ENCODE measurements at places on chromosomes 2 and 18.

- no peak for DNase-seq
Observed at GRCh38 chr2:105496271-105496670, 97.4 kb upstream of the FHL2 start.

DNA sequence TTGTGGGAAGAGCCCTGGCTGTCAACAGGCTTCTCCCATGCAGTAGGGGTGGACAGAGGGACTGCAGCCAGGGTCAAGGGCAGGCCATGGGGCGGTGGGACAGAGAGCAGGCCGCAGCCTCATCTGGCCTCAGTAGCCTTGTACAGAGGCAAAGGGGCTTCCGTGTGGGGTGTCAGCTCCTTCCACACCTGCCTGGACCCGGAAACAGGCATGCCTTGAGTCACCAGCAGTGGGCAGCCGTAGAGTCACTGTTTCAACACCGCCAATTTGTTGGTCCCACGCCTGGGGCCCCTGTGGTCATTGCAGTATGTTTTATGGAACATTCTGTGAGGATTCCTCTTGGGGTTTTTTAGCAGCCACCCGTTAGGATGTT, 173.0 kb downstream of the SMAD7 start:
- no peak for DNase-seq

DNA sequence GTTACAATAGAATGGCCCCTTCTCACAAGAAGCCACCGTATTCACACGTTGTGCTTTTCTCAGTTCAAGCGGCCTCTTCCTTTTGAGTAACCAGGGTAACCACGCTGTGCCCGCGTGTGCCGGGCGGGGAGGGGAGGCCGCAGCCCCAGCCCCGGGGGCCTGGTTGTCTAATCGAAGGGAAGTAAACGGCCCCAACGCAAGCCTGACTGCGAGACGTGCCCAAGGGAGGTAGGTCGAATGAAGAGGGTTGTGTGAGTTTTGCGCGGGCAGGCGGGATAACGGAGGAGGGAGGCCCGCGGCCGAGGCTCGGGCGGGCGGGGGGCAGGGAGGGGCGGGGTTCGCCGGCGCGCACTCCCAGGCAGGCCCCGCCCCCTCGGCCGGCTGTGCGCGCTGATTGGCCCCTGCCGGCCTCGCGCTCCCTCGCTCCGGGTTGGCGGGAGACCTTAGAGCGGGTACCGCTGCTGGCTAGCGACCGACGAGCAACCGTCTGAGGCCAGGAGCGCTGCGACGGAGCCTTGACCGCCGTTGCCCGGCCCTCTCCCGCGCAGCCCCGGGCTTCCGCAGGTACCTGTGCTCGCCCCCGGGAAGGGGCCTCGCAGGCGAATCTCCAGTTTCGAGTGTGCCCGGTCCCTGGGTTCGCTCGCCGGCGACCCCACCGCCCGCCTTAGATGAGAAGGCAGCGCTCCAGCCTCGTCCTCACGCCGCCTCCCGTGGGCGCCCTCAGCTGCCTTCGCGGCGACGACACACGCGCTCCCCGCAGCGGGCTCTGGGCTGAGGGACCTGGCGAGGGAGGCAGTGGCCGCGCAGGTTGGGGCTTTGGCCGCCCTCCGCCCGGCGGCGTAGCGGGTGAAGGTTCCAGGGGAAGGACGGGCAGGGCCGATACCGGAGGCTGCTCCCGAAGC, at the start of gene SPDYA:
Gene SPDYA (plus strand): TSS at position 451 of the 902 bp plus-strand sequence. CDS start 5,181 bp downstream, outside the sequence.
- peak; percentile 22 for DNase-seq

- no peak for DNase-seq
Observed at GRCh38 chr2:63614983-63615945, 26.5 kb downstream of the MDH1 start.

GRCh38 chr18:36350839-36351469, 53.4 kb downstream of the FHOD3 start:
- DNase-seq = no peak

DNA sequence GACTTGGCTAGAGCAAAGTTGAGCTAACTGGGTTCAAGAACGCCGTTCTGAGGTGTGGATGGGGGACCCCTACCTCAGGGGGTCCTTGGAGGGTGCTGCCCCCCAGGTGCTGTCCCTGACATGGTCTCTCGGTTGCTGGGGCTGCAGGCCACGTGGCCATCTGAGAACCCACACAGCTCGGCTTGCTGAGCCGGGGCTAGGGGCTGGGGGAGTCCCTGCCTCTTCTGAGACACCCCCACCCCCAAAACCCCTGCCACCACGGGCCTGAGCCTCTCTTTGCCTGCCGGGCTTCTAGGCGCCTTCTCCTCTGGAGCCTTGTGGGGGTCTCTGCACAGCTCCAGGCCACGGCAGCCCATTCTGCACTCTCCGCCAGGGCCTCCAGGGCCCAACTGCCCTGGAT, 52.0 kb upstream of the LAMA1 start:
- no peak for DNase-seq

GRCh38 chr2:210519594-210519993, 36.8 kb upstream of the CPS1 start:
- DNase-seq = no peak

DNA sequence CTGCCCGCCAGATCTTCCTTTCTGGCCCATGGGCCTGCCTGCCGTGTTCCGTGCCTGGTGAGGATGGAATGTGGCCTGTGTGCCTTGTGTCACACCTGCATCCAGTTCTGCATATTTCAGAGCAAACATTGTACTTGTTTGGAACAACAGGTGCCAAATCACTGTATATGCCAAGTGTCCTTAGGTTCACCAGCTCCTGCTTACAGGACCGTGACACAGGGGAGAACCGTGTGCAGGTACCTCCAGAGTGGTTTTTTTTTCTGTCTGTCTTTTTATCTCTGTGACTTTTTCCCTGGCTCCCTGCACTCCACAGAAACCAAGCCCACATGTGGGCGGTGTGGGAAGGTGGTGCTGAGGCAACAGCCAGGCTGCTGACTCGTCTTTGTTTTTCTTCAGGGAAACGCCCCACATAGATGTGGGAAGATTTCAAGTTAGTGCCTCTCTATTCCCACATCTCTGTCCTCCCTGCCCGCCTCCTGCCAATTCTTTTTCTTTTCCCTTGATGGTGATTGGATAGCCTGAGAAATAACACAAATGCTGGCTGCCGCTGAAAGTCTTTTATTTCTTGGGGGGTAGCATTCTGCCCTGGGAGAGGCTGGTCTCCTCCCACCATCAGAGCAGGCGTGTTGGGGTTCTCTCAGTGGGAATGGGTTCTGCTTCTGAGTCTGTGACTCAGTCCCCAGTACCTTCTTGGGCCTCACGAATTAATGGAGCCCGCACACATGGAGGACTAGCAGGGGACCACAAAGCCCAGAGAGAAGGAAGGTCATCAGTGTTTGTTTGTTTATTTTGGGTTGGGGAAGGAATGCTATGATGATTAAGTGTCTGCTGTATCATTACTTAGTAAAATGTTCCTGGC, 21.4 kb downstream of the GRHL1 start:
- DNase-seq = no peak

DNA sequence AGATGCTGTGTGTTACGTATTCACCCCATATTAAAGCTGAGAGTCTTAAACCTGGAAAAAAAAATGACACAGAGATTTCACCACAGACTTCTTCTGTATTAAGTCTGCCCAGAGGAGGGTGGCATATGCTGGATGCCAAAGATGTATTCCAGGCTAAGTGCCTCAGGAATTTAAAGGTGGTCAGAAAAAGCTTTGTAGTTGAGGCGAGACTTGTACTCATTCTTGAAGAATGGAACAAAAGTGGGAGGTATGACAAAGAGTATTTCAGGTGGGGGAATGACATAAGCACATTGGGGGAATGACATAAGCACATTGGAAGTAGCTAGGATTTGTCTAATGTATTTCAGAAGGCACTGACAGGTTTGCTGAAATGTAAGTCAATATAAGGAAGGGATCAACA, 98.6 kb downstream of the BABAM2 start:
- DNase-seq = no peak

GRCh38 chr2:241739651-241740050, 5.2 kb downstream of the D2HGDH start:
- no peak for DNase-seq

DNA sequence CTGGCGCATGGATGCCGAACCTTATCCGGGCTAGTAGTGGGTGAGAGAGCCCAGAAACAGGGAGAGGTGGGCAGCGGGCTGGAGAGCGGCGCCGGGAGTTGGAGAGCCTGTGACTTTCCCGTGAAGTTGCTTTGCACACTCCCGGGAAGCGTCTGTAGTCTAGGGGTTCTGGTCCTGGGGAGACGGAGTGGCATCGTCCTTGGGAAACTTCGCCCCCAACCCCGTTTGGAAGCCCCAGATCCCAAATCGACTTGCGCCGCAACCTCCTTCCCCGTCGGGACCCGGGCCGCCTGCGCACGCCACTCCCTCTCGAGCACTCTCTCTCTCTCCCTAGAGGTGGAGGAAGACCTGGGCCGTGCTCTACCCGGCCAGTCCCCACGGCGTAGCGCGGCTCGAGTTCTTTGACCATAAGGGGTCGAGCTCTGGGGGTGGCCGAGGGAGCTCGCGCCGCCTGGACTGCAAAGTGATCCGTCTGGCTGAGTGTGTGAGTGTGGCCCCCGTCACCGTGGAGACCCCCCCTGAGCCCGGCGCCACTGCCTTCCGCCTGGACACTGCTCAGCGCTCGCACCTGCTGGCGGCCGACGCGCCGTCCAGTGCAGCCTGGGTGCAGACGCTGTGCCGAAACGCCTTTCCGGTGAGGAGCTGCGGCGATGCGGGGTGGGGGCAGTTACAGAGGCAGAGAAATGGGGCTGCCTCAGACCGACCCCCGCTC, 456 bp downstream of the DOK1 start:
- DNase-seq = no peak

DNA sequence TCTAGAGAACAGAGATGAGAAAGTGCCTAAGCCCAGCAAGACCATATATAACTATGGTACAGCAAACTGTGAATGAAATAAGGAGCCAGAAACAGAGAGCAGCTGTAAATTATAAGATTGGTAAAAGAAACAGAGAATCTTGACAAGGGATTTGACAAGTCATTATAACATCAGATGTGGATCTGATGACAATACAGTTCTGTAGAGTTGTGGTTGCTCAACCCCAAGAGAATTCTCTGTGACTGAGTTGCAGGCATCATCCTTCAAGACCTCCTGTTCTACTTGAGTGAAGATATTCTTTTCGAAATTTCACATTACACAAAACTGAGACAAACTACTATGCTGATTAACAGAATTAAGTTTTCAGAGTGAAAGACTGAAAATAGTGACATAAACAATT, 343.1 kb upstream of the SLC39A10 start:
- no peak for DNase-seq

- DNase-seq = no peak
Observed at GRCh38 chr2:115303-115702, 69.0 kb upstream of the FAM110C start.

DNA sequence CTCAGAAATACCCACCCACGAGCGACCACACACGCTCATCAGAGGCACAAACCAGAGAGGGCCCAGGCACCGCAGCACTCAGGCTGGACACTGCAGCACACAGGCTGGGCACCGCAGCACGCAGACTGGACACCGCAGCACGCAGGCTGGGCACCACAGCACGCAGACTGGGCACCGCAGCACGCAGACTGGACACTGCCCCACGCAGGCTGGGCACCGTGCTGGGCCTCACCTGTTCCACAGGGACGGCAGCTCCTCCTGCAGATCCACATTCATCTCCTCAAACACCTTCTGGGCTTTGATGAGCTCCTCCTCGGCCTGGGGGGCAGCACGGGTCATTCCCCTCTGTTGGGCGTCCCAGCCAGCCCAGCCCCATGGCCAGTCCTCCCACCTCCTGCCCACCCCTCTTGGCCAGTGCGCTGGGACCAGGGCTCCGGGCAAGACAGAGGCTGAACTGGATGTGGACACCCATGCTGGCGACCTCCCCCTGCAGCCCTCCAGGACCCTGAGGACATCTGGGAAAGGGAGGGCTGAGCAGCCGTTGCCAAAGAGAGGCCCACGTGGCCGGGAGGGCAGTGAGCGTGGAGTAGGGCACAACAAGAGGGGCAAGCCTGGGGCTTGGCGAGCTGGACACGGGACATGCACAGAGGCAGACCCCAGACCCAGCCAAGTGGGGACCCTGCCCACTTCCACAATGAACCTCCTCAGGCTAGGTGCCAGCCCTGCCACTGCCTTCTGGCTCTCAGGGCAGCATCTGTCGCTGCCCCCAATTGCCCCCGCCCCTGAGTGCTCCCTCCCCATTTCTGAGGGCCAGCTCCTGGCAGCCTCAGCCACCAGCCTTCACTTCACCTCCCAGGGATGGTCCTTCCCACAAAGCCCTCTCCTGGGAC, 43.0 kb downstream of the BIN1 start:
- DNase-seq = no peak

DNA sequence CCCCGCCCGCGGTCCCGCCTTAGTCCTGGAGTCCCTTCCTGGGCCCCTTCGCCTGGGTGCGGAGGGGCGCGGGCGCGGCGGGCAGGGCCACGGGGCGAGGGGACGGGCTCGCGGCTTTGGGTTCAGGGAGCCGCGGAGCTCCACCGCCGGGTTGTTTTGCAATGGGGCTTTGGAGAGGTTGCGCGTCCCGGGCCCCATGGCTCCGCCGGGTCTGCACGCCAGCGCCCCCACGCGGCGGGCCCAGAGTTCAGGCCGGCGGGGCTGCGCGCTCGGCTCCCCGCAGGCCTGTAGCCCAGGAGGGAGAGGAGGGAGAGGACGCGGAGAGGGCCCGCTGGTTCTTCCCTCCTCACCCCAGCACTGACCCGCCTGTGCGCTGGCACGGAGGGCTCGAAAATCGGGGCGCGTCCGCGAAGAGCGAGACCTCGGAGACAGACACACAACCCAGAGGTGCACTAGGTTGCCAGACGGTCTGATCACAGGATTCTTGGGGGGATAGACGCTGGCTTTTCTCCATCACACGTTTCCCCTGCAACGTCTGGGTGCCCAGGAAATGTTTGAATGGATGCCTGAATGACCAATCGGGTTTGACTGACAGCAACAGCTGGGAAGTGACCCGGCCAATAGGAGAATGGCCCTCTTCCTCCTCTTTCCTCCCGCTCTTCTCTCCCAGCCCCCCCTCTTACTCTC, 4.9 kb upstream of the SIX2 start:
- no peak for DNase-seq

GRCh38 chr2:119668546-119668945, 10.5 kb upstream of the TMEM177 start:
- no peak for DNase-seq

DNA sequence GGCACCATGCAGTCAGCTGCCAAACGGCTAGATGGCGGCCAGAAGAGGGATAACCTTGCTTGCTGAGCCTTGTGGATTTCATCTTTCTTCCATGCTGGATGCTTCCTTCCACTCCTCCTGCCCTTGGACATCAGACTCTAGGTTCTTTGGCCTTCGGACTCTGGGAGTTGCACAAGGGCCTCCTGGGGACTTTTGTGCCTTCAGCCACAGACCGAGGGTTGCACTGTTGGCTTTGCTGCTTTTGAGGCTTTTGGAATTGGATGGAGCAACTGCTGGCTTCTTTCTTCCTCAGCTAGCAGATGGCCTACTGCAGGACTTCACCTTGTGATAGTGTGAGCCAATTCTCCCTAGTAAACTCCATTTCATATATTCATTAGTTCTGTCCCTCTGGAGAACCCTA, 31.0 kb downstream of the STRADB start:
- no peak for DNase-seq

DNA sequence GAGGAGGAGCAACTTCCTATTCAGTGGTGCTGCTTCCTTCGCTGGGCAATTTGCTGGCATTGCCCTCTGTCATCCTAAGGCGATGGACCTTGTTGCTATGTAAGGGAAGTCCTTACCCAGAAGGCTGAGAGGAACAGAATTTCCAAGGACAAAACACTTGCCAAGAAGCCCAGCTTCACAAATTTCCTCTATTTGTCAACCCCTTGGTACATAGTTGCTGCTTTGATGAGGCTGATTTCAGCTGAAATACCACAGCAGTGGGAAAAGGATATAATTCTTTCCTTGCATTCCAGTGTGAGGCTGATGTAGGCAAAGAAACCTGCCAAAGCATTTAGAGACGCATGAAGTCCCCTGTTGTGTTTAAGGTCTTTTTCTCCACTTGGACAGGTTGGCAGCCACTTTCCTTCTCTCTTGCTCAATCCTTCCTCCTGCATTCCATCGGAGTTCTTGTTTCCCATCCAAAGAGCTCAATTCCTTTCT, 16.4 kb upstream of the ST3GAL5 start:
- DNase-seq = no peak

All from thoracic aorta (tissue), 2 donors.